Caudate nucleus (tissue), 63 donors: ENCODE measurements at places on chromosomes 16 and 17.

GRCh38 chr16:64051824-64052223 is 1070.0 kb downstream of the CDH11 start:
- no peak for DNase-seq

DNA sequence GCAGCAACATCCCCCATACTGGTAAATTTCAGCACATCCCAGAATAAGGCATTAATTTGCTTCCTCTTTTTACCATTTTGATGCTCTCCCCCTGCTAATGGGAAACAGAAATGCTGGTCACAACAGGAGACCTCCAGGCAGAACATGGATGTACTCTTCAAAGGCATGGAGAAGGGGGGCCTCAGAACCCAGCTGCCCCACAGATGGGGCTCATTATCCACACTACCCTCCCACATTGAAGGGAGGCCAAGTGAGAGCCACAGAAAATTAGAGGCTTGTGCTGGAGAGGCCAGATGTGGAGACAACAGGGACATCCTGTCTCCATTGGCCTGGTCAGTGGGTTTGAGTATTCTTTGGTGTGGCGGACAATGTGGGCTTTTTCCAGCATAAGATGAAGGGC is 150.1 kb upstream of the CDH11 start:
- no peak for DNase-seq

- DNase-seq, result no peak
Observed at GRCh38 chr17:11204991-11205390, 36.0 kb upstream of the SHISA6 start.

GRCh38 chr16:17365211-17365541 is 105.6 kb downstream of the XYLT1 start:
- no peak for DNase-seq

GRCh38 chr17:10585529-10585928 is 36.1 kb upstream of the MYH2 start:
- DNase-seq, result no peak

DNA sequence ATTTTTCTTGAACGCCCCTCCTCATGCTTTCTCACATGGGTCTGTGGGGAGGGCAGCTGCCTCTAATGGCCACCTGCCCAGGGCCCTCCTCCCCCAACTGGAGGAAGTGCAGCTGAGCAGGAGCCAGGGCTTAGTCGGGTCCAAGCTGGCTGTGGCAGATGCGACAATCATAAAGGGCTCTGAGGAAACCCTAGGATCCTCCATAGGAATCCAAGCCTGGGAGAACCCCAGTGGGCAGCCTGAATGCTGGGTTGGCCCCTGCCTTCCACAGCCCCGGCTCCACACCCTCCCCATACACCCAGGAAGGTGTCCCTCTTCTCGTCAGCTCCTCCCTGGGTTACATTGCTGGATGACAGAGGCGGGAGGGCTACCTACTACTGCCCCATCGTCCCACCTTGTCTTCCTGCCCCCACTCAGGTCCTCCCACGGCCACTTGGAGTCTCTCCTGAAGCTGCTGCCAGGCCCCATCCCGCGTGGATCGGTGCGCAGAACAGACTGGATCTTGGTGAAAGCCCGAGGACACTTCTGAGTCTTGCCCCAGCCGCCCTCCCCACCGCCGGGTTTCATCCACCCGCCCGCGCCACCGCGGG is 15.6 kb upstream of the CBFB start:
- peak; percentile 59 for DNase-seq

DNA sequence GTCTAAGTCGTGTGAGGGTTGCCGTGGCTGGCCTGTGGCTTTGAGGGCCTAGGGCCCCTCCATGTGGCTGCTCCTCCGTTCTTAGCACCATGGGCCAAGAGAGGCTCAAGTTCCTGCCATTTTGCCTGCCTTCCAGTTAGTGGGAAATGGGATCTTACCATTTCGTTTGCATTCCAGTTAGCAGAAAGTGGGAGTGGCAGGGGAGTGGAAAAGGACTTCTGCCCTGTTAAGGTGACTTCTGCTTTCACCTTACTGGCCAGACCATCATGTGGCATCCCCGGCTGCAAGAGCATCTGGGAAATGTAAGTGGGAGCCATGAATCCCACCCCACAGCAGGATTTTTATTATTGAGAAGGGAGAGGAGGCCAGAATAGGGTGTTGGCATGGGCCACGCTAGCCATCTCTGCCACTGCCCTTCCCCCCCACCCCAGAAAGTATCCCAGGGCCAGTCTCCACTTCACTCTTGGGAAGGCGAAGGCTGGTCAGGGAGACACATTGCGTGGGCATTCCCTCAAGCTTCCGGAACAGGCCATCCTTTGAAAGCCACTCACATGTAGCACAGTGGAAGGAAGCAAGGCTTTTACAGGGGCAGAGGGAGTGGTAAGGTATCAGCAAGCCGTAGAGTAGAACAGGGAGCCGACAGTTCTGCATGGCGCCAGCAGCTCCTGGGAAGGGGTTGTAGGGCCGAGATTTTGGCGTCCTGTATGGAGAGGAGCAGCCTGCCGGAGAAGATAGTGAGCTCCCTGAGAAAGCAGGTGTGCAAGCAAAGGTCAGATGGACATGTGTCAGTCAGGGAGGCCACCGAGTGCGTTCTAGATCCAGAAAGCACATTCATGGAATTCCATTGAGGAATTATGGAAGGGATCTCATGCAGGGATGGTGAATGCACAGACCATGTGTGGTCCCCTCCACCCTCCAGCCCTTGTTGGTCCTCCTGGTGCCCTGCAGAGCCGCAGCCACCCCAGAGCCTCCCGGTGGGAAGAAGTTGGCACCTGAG is 33.4 kb downstream of the CMIP start:
- no peak for DNase-seq

DNA sequence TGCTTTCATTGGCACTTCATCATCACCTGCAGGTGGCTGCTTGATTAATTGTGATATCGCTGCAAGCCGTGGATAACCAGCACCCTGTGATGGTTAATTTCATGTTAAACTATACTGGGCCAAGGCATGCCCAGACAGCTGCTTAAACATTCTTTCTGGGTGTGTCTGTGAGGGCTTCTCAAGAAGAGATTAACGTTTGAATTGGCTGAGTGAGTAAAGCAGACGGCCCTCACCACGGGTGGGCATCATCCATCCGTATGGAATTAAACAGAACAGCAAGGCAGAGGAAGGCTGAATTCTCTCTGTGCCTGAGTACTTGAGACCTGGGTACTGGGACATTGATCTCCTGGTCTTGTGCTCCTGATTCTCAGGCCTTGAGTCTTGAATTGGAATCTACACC is 7.1 kb upstream of the ZNF213 start:
- no peak for DNase-seq
